ENCODE measurements at places on chromosomes 12 and 14.

DNA sequence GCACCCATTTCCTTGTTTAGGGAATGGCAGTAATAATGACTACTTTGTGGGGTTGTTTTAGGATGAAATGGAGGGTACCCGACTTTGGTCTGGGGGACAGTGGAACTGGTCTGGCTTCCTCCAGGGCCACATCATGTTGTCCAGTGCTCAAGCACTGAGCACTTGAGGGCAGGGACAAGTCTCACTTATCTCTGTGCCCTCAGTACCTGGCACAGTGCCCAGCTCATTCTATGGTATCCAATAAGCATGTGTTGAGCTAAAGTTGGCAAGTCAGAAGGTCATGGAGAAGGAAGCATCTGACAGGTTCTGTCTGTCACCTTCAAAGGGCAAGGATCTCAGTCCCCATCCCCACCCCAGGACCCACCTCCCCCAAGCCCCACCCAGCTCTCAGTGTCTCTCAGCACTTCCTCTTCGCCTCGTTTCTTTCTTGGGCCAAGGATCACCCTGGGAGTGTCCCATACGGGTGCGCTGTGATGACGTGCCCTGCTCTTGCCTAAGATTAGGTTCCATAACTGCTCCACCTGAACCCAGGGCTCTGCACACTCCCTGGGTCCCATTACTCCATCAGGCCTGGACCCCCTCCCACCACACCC, 24.3 kb upstream of the TMEM106C start:
- no peak for DNase-seq

- DNase-seq = no peak
Observed at GRCh38 chr14:100855256-100855930, 29.5 kb downstream of the MEG3 start.

DNA sequence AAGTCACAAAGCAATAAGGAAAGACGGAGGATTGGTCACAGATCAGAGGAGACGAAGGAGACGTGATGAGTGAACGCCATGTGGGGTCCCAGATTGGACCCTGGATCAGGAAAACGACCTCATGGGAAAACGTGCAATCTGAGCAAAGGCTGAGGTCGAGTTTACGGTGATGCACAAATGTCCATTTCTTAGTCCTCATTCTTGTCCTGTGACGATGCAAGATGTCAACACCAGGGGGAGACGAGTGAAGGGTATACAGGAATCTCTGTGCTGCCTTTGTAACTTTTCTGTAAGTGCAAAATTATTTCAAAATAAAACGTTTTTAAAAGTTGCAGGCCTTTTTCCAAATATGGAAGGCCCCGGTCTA, 329.8 kb downstream of the MED13L start:
- no peak for DNase-seq

DNA sequence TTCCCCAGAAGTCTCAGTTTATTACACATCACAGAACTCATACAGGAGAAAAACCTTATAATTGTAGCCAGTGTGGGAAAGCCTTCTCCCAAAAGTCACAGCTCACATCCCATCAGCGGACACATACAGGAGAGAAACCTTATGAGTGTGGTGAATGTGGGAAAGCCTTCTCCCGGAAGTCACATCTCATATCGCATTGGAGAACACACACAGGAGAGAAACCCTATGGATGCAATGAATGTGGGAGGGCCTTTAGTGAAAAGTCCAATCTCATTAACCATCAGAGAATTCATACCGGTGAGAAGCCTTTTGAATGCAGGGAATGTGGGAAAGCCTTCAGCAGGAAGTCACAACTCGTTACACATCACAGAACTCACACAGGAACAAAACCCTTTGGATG, 20.1 kb downstream of the ZNF84 start:
- no peak for DNase-seq

DNA sequence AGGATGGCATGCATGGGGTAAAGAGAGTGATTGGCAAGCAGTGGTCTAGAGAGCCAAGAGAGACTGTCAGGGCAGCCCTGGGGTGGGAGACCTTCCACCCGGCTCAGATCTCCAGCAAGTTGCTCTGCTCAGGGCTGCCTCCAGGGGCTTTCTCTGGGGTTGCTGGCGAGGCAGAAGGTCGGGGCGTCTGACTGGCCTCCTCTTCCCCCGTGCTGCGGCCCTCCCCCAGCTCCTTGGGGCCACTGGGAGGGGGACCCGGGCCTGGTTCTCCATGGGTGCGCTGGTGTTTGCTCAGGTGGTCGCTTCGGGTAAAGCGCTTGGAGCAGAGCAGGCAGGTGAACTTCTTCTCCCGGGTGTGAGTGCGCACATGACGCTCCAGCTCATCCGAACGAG, 6.6 kb upstream of the AAAS start:
- no peak for DNase-seq

- DNase-seq = no peak
Observed at GRCh38 chr14:22846811-22847307, 10.5 kb downstream of the MMP14 start.

GRCh38 chr12:91119089-91119488, 7.8 kb upstream of the LUM start:
- no peak for DNase-seq

- DNase-seq = no peak
Observed at GRCh38 chr12:86735851-86736250, 479.7 kb upstream of the MGAT4C start.

DNA sequence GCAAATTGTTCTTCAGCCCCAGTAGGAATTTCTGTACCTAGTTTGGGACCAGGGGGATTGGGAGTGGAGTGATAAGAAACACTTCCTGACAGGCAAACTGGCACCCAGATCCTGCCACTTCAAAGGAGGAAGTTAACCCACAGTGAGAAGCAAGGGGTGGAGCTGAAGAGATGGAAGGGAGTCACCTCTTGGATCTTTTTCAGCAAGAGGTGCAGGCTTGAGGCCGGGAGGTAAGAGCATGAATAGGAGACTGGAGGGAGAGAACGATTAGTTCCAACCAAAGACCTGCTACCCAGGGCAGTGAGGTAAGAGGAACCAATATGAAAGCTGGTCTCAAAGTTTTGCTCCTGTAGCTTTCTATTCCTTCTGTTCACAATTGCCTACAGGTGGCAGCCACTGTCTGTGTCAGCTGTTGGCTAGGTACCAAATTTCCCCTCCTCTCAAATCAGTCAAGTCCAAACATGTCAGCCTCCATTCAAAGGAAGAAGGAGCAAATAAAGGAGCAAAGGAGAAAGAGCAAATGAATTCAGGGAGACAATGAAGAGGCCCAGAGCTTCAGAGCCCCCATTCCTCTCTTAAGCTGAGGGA, 14.9 kb upstream of the TAC3 start:
- no peak for DNase-seq

DNA sequence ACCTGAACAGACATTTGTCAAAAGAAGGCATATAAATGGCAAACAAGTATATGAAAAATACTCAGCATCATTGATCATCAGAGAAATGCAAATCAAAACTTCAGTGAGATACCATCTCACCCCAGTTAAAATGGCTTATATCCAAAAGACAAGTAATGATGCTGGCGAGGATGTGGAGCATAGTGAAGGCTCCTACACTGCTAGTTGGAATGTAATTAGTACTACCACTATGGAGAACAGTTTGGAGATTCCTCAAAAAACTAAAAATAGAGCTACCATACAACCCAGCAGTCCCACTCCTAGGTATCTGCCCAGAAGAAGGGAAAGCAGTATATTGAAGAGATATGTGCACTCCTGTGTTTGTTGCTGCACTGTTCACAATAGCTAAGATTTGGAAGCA, 146.1 kb downstream of the TGFB3 start:
- DNase-seq = no peak

DNA sequence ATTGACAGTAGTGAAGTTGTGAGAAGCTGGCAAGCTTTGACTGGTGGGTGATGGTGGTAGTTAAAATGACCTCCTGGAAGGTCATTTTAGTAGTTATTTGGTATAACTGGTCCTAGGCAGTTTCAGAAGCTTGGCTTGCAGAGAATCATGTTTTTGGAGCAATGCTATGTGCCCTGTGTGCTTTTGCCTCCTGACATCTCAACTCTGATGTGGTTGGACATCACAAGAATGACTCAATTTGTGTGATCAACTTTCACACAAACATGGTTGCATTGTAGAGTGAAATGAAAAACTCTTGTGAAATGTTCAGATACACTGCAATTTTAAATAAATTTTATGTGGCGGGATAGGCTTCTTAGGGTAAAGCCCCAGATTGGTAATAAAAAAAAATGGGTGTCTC, 8.3 kb upstream of the ABCD2 start:
- DNase-seq = no peak

- DNase-seq = no peak
Observed at GRCh38 chr12:22740656-22741355, 115.8 kb downstream of the ETNK1 start.

DNA sequence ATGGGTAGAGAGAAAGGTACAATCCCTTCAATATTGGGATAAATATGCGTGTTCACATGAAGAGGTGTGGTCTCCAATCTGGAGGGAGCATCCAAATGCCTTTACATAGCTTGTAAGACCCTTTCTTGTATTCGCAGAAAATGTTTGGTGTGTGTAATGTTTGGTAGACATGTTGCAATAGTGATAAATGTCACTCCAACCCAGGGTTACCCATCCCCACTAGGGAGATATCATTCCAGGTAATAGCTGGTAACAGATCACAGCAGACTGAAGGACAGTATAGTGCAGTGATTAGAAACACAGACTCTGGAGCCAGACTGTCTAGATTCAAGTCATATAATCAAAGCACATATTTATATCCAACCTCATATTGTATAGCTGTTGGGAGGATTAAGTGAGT, 733.6 kb upstream of the TBX3 start:
- no peak for DNase-seq

DNA sequence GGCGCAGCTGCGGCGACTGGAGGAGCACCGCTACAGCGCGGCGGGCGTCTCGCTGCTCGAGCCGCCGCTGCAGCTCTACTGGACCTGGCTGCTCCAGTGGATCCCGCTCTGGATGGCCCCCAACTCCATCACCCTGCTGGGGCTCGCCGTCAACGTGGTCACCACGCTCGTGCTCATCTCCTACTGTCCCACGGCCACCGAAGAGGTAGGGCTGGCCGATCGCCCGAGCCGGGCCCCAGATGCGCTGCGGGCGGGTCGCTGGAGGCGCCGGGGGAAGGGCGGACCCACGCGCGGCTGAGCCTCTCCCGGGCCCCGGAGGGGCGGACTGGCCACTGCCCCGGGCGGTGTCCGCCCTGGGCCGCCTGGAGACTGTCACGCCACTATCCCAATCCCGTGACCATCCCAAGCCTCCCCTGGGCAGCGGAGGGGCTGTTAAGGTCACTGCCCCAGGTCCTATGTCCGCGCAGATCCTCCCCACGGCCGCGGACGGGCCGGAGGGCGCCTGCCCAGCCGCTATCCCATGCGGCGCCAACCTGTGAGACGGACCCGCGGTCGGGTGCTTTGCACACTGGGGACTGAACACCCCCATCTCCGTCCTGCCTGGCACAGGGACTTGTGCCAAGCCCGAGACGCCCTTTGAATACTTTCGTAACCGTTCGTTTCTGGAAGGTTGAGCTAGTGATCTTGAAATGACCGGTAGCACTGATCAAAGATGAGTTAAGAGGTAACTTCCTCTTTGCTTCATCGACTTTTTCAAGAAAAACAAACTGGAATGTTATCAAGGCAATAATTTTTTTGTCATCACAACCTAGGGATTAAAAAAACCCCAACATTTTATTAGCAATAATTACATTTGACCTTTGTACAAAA, 725 bp downstream of the CHPT1 start:
- peak; percentile 44 for DNase-seq

GRCh38 chr12:112239020-112239419, 113.7 kb downstream of the TRAFD1 start:
- DNase-seq = peak; percentile 62

DNA sequence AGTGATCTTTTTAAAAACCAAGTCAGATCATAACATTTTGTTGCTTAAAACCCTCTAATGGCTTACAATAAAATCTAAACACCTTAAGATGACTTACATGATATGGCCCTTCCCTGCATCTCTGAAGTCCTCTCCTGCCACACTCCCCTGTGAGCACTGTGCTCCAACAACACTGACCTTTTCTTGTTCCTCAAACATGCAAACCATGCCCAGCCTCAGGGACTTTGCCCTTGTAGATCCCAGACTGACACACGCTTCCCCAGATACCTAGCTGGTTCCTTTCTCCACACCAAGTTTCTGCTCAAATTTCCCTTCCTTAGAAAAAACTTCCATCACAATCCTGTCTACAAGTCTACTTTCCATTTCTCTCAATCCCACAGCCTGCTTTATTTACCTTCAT, 128.6 kb downstream of the IPO8 start:
- no peak for DNase-seq

DNA sequence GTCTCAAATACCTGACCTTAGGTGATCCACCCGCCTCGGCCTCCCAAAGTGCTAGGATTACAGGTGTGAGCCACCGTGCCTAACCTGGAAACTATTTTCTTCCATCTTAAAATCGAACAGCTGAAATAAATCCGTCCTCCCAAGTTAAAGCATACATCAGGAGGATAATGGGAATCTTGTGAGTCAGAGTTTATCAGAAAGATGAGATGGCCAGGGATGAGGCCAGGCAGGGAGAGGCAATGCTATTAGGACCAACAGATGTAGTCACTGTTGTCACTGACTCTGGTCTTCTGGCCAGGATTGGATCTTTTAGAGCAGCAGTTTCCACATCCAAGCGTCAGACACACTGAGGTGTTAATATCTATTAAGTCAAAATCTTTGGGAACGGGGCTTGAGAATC, 61.7 kb upstream of the USP44 start:
- no peak for DNase-seq

DNA sequence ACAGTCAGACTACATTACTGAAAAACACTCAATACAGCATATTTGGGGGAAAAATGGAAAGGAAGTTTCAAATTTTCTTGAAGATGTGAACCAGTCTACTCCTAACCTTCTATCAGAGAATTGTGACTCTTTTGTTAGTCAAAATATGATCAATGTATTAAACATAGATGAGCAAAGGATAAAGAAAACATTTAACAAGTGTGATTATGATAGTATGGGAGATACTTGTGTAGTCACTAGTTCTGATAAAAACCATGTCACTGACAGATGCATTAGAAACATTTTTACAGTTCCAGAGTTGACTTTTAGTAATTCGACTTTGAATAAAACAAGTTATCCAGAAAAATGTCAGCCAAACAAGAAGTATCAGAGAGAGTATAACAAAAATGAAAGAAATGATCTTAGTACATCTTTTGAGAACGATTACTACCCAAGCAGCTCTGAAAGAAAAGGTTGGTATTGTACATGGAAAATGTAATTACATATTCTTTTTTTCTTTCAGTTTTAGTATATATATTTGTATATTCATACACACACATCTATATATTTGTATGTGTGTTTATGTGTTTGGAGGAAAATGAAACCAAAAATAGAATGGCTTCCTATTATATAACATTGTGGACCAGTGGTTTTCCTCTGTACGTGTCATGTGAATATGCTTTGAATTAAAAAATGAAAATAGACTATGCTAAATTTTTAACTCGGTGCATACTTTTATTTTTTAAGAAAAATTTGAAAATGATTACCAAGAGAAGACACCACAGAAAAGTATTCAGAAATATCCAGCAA, 63.3 kb upstream of the ABCD2 start:
- DNase-seq = no peak

GRCh38 chr12:99772274-99772673, 124.7 kb downstream of the GARIN6 start:
- DNase-seq = no peak

- DNase-seq = no peak
Observed at GRCh38 chr14:101082436-101083384, 179.2 kb upstream of the RTL1 start.
